CD8-positive, alpha-beta memory T cell (primary cell): ENCODE measurements at places on chromosomes 13 and 19. TPM values are rescaled to one million over a fixed set of nuclear protein-coding genes. Genes with fewer than 3 reads are reported as not detected.

GRCh38 chr13:36975172-36975571, 24.0 kb downstream of the ALG5 start:
- H3K4me3 ChIP-seq: no peak overlapping the region
- H3K27ac ChIP-seq: no peak overlapping the region

GRCh38 chr19:32201636-32202051, 143.8 kb upstream of the ZNF507 start:
- no peaks in the 10 kb centered on the region for H3K36me3 ChIP-seq
- H3K27me3 ChIP-seq: no peaks in the 10 kb centered on the region
- no peak overlapping the region for H3K27ac ChIP-seq
- no peak overlapping the region for H3K4me3 ChIP-seq
- DNase-seq: no peak

CEACAM16 gene
- not detected for total RNA-seq

- H3K27ac ChIP-seq: no peak overlapping the region
- H3K27me3 ChIP-seq: no peaks in the 10 kb centered on the region
- DNase-seq: no peak
- no peaks in the 10 kb centered on the region for H3K36me3 ChIP-seq
These were observed 18.6 kb downstream of the PEPD start for GRCh38 chr19:33503030-33503429.

- H3K27me3 ChIP-seq: no peaks in the 10 kb centered on the region
- no peak for DNase-seq
- no peak overlapping the region for H3K4me3 ChIP-seq
- H3K4me1 ChIP-seq: no peaks in the 10 kb centered on the region
- no peak overlapping the region for H3K27ac ChIP-seq
- H3K36me3 ChIP-seq: no peaks in the 10 kb centered on the region
These were observed 45.6 kb upstream of the ZNF562 start for GRCh38 chr19:9720541-9720940.

GRCh38 chr19:39370735-39371134, 20.2 kb downstream of the PAF1 start:
- no peak overlapping the region for H3K4me3 ChIP-seq
- H3K36me3 ChIP-seq: peaks cover 16% of the 10 kb centered on the region
- no peak overlapping the region for H3K27ac ChIP-seq
- H3K4me1 ChIP-seq: no peaks in the 10 kb centered on the region

SIGLEC14 gene
- 0.33 TPM for total RNA-seq

- no peak overlapping the region for H3K27ac ChIP-seq
- H3K4me3 ChIP-seq: no peak overlapping the region
- no peaks in the 10 kb centered on the region for H3K27me3 ChIP-seq
- peaks cover 14% of the 10 kb centered on the region for H3K4me1 ChIP-seq
- H3K36me3 ChIP-seq: no peaks in the 10 kb centered on the region
- no peak for DNase-seq
These were observed 72.9 kb downstream of the TEX29 start for GRCh38 chr13:111393221-111393790.

ADAMTSL5 gene
- 2.7 TPM for total RNA-seq

GPR12 gene
- not detected for total RNA-seq

GJB2 gene
- total RNA-seq: 27.6 TPM

DNA sequence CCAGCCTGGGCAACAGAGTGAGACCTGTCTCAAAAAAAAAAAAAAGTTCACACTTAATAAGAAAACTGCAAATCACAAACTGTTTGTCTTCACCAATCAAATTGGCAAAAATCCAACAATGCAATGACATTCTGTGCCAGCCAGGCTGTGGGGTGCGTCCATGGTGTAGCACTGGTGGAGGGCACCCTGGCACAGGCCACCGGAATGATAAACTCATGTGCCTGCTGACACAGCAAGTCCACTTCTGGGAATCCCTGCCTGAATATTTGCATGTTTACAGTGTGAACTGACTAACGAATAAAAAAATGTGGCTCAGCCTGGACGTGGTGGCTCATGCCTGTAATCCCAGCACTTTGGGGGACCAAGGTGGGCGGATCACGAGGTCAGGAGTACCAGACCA, 1.6 kb upstream of the LRRC25 start:
- H3K36me3 ChIP-seq: no peaks in the 10 kb centered on the region
- DNase-seq: no peak
- H3K4me1 ChIP-seq: peaks cover 6% of the 10 kb centered on the region
- no peak overlapping the region for H3K27ac ChIP-seq

DNA sequence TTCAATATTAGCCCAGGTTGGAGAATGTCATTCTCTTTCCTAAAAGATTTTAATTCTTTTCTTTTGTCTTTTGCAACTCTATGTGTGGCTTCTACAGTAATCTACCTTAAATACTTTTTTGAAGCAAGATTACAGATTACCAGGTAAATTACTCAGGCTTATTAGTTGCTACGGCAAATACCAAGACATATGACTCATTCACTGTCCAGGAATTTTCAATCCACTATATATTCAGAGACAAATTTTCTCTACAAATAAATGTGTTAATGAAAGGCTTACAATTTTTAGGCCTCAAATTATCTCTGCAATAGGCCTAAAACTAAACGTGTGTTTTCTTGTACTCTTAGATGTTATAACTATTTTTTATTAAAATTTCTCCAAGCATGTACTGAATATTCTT, 631.3 kb downstream of the DIAPH3 start:
- H3K27ac ChIP-seq: no peak overlapping the region
- no peaks in the 10 kb centered on the region for H3K36me3 ChIP-seq
- peaks cover 11% of the 10 kb centered on the region for H3K4me1 ChIP-seq
- H3K4me3 ChIP-seq: no peak overlapping the region
- no peak for DNase-seq

GRCh38 chr19:38687837-38688378, 40.5 kb downstream of the ACTN4 start:
- H3K4me3 ChIP-seq: no peak overlapping the region
- no peaks in the 10 kb centered on the region for H3K27me3 ChIP-seq
- peaks cover 56% of the 10 kb centered on the region for H3K4me1 ChIP-seq
- H3K36me3 ChIP-seq: no peaks in the 10 kb centered on the region
- no peak overlapping the region for H3K27ac ChIP-seq

ITPKC gene
- total RNA-seq: 5.7 TPM

DNA sequence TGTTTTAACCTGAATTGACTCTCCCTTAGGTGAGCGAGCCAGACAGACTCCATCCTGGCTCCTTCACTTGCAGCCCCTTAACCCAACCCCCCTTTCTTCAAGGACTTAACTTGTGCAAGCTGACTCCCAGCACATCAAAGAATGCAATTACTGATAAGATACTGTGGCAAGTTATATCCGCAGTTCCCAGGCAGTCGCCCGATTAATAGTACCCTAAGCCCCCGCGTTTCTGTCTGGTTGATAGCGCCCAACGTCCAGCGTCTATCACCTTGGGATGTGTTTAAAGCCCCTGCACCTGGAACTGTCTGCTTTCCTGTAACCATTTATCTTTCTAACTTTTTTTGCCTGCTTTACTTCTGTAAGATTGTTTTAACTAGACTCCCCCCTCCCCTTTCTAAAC, 6.2 kb downstream of the HSD17B14 start:
- H3K27ac ChIP-seq: no peak overlapping the region
- no peaks in the 10 kb centered on the region for H3K27me3 ChIP-seq
- H3K4me1 ChIP-seq: no peaks in the 10 kb centered on the region

- H3K4me1 ChIP-seq: no peaks in the 10 kb centered on the region
- H3K27ac ChIP-seq: no peak overlapping the region
- H3K36me3 ChIP-seq: no peaks in the 10 kb centered on the region
- DNase-seq: no peak
- no peaks in the 10 kb centered on the region for H3K27me3 ChIP-seq
These were observed 118.4 kb downstream of the MYO16 start for GRCh38 chr13:108747843-108748242.

BICRA gene
- total RNA-seq: 13.9 TPM

CBARP gene
- 0.22 TPM for total RNA-seq

EPS8L1 gene
- total RNA-seq: 0.27 TPM

DNA sequence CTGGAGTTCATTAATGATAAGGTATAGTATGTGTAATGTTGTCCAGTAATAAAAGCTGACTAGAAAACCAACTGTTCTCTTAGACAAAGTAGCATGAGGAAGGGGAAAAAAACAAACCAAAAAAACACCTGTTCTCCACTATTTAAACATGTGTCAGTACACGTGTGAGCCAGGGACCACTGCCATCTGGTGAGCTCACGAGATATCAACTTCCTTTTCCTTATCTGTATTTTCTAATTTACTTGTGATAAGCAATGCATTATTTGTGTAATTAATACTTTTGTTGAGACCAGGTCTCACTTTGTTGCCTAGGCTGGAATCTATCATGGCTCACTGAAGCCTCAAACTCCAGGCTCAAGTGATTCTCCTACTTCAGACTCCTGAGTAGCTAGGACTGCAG, 4.3 kb upstream of the SIX5 start:
- no peak overlapping the region for H3K27ac ChIP-seq
- no peaks in the 10 kb centered on the region for H3K27me3 ChIP-seq
- H3K36me3 ChIP-seq: no peaks in the 10 kb centered on the region
- no peak for DNase-seq
- H3K4me3 ChIP-seq: no peak overlapping the region

GRCh38 chr13:20160306-20161274, at the start of gene GJA3:
GJA3 (minus strand) TSS chr13:20161052; CDS start chr13:20143288, 17,764 bp downstream.
- H3K36me3 ChIP-seq: no peaks in the 10 kb centered on the region
- H3K27ac ChIP-seq: no peak within 1 kb of the TSS
- peak; percentile 36 for DNase-seq
- H3K27me3 ChIP-seq: peaks cover 20% of the 10 kb centered on the region

- DNase-seq: no peak
- no peak overlapping the region for H3K4me3 ChIP-seq
- H3K27ac ChIP-seq: no peak overlapping the region
These were observed 989 bp downstream of the NFILZ start for GRCh38 chr19:8631425-8631819.

GRCh38 chr19:43624933-43625332, 5.5 kb upstream of the ZNF428 start:
- H3K4me1 ChIP-seq: peaks cover 20% of the 10 kb centered on the region
- H3K36me3 ChIP-seq: no peaks in the 10 kb centered on the region
- peak; percentile 77 for DNase-seq
- H3K4me3 ChIP-seq: no peak overlapping the region
- H3K27ac ChIP-seq: no peak overlapping the region

DNA sequence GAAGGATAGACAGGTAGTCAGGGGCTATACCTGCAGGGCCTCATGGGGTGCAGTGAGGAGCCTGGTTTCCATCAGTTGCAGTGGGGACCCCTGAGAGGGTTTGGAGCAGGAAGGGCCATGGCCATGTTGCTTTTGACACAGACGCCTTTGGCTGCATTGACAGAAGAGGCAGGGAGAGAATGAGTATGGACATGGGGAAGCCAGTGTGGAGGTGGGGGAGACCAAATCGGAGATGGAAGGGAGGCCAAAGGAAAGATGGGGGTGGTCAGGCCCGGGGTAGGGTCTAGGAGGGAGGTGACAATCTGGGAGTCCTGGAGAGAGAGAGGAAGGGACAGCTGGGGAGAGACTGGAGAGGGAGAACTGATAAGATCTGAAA, 1.3 kb downstream of the HSD11B1L start:
- DNase-seq: no peak
- H3K4me3 ChIP-seq: no peak overlapping the region
- H3K36me3 ChIP-seq: no peaks in the 10 kb centered on the region
- no peak overlapping the region for H3K27ac ChIP-seq

C1QTNF9B gene
- total RNA-seq: not detected

GRCh38 chr13:39803156-39803555, 147.7 kb downstream of the COG6 start:
- H3K27ac ChIP-seq: no peak overlapping the region
- H3K4me3 ChIP-seq: no peak overlapping the region
- H3K4me1 ChIP-seq: no peaks in the 10 kb centered on the region
- no peaks in the 10 kb centered on the region for H3K27me3 ChIP-seq
- H3K36me3 ChIP-seq: no peaks in the 10 kb centered on the region

DNA sequence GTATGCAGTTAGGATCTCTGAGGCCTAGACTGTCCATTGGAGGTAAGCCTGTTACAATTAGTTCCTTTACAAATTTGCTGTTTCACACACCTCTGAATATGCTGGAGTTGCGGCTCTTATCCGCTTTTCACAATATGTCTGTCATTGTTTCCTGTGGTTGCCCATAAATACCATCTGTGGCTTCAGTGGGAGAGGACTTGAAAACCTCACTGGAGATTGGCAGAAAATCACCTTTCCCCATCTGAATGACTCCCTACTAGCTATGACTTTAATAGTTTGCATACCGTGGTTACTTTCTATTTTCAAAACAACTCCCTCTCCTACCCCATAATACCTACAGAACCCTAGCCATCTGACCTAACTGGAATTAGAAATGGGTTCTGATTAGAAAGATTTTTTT, 454.3 kb downstream of the PCDH17 start:
- no peak for DNase-seq
- H3K36me3 ChIP-seq: no peaks in the 10 kb centered on the region
- no peak overlapping the region for H3K4me3 ChIP-seq
- no peaks in the 10 kb centered on the region for H3K27me3 ChIP-seq
- H3K27ac ChIP-seq: no peak overlapping the region

DNA sequence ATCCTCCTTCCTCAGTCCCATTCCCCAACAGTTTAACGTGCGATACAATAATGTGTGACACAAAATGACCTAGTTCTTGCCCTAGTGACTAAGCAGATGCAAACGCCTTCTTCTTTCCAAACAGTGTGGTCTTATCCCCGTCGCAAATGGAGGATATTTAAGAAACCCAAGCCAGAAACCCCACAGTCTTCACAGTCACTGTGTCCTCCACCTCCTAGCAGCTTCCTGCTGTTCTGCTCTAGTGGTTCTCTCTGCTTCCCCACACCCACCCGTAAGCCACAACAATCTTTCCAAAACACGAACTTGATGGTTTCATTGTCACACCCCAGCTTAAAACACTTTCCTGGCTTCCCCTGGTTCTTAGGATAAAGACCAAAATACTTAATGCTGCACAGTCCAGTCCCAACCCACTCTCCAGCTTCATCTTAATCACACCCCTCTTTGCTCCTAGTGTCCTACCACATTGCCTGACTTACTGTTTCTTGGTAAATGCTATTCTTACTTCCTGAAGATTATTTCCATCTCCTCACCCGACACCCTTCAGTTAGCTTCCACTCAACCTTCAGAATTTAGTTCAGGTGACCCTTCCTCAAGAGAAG, 32.3 kb downstream of the ITM2B start:
- H3K4me3 ChIP-seq: peak overlapping the region; percentile 5
- peaks cover 28% of the 10 kb centered on the region for H3K36me3 ChIP-seq
- no peaks in the 10 kb centered on the region for H3K27me3 ChIP-seq
- no peak for DNase-seq
- H3K4me1 ChIP-seq: peaks cover 24% of the 10 kb centered on the region

LILRA5 gene
- not detected for total RNA-seq

- H3K4me3 ChIP-seq: peak overlapping the region; percentile 81
- DNase-seq: no peak
- no peaks in the 10 kb centered on the region for H3K36me3 ChIP-seq
- no peaks in the 10 kb centered on the region for H3K27me3 ChIP-seq
- peak overlapping the region; percentile 36 for H3K27ac ChIP-seq
These were observed 7.9 kb upstream of the PEAK3 start for GRCh38 chr19:2289714-2290435.

- H3K27ac ChIP-seq: no peak overlapping the region
- no peak overlapping the region for H3K4me3 ChIP-seq
- H3K36me3 ChIP-seq: no peaks in the 10 kb centered on the region
- peak; percentile 32 for DNase-seq
These were observed 260.9 kb downstream of the MTUS2 start for GRCh38 chr13:29081036-29081435.

APOC1 gene
- 5.7 TPM for total RNA-seq

- H3K4me3 ChIP-seq: peak overlapping the region; percentile 91
- H3K36me3 ChIP-seq: no peaks in the 10 kb centered on the region
- H3K4me1 ChIP-seq: peaks cover 31% of the 10 kb centered on the region
- H3K27ac ChIP-seq: peak overlapping the region; percentile 96
- no peak for DNase-seq
These were observed 1.1 kb downstream of the CLN5 start for GRCh38 chr13:76993021-76993420.

GRCh38 chr19:3544742-3545668, 6.0 kb downstream of the TEKTIP1 start:
- peaks cover 11% of the 10 kb centered on the region for H3K36me3 ChIP-seq
- H3K4me3 ChIP-seq: no peak overlapping the region
- peak; percentile 81 for DNase-seq
- H3K4me1 ChIP-seq: no peaks in the 10 kb centered on the region
- H3K27ac ChIP-seq: no peak overlapping the region
- no peaks in the 10 kb centered on the region for H3K27me3 ChIP-seq

KBTBD7 gene
- 4.4 TPM for total RNA-seq
